ENCODE measurements at places on chromosomes 3 and 15.

DNA sequence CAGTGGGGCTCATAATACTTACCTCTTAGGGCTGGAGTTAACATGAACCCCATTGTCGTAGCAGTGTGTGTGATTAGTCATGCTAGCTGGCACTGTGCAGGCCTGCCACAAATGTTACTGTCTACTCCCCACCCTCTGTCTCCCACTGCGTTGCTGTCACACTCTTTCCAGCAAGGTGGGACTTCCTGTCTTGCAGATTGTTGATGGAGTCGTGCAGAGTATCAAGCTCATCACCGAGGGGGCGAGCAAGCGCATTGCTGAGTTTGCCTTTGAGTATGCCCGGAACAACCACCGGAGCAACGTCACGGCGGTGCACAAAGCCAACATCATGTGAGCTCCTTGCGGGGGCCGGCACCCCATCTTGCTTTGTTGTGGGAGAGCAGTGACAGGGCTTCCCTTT is 12.9 kb downstream of the IDH3A start:
- DNase-seq: no peak

GRCh38 chr3:105883798-105884377 is 15.1 kb upstream of the CBLB start:
- DNase-seq: no peak

GRCh38 chr3:171791692-171792076 is 18.6 kb downstream of the PLD1 start:
- DNase-seq: no peak

DNA sequence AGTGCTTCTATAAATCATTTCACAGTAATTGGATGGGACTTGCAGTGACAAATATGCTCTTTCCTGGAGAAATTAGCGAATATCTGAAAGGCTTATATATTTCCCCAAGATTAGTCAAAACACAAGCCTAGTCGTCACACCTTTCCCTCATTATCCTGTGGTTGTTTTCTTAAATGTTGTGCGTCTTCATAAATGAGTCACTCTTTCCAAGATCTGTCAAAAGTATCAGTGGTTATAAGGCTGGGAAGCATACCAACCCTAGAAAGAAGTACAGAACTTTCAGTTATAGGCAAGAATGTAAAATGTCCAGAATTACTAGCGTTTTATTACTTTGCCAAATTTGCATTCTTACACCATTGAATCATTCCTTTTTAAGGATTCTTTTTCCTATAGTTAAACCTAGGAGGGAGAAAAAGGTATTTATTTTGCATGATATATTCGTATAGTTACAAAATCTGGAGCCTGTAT is 33.6 kb downstream of the TMEM212 start:
- no peak for DNase-seq

DNA sequence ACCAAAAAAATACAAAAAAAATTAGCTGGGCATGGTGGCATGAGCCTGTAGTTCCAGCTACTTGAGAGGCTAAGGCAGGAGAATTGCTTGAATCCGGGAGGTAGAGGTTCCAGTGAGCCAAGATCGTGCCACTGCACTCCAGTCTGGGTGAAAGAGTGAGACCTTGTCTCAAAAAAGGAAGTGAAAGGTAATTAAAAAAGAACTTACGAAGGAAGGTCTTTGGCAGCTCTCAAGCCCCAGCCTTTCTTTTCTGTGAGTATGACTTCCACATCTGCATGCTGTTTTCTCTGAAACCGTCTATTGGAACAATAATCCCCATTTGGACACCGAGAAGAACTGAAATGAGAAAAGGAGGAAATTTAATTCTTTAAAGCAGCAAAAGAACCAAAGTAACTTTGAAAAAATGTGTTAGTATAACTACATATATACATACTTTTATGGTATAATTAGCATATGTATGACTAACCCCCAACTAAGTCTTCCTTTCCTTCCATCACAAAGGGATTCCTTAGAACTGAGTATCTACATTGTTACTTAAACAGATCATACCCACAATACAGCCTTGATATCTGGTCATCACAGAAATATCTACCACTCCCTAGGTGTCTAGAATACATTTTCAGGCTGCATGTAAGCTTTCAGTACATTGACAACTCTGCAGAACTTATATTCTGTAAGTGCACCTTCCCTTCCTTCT is 50.1 kb downstream of the SETD2 start:
- no peak for DNase-seq

DNA sequence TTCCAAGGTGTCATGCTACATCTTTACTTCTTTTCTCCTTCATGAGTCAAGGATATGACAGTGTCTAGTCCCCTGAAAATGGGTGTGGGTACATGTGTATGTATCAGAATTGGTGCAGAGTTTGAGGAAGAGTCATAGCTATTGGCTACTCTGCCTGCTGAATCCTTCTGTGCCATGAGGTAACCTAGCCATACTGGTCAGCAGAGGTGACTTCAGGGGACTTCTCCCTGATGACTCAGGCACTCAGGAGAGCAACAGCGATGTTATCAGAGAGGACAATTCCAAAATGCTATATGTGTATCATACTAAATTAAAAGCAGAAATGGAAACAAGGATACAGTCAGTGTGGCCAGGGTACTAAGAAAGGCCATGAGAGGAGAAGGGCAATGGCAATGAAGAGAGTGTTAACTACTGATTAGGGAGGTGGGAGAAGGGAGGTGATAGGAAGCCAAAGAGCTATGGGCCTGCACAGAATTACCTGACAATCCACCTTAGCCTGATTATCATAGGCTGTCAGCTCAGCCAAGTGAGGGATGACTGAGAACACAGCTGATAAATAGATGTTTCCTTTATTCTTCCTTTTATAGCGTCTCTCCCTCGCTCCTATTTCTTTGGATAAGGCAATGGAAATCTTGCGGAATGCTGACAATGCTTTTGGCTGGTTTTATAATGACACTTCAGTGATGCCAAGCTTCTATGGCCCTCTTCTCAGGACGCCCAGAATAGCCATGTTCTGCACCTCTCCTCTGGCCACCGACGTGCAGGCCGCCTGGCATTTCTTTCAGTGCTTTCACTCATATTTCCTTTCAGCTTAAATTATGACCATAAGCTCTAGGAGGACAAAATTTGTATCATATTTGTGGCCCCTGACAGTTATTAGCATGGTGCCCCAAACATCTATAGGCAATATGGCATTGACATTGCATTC is 90.6 kb downstream of the FGF12 start:
- no peak for DNase-seq

DNA sequence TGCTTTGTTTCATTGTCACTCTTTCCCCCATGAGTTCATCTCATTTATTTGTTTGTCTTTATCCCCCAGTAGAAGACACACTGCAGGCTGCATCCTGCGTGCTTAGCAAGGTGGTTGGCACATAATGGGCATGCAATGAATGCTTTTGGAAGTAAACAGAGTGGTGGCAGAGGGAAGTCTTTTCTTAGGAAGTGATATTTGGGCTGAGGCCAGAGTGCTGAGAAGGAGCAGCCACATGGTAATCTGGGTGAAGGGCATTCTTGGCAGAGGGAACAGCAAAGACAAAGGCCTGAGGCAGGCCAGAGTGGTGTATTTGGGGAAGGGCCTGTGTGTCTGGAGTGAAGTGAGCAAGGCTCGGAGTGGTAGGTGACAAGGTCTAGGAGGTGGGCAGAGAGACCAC is 17.7 kb upstream of the ADAMTS7 start:
- DNase-seq: no peak

- no peak for DNase-seq
Observed at GRCh38 chr3:172687501-172687900, 23.4 kb downstream of the NCEH1 start.

DNA sequence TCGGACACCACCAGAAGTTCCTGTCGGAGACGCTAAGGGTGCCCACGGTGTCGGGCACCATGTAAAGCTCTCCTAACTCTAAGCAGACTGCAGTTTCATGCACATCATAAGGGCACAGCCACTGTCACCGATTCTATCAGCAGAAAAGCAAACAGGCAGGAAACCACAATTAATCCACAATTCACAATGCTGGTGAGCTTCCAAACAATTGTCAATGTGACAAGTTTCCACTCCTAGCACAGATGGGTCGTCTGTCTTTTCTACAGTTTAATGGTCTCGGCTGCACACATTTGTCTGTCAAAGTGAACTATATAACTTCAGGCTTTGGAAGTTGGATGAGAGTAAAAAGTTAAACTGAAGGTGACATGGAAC is 8.8 kb upstream of the OCA2 start:
- DNase-seq: peak; percentile 84

- no peak for DNase-seq
Observed at GRCh38 chr3:110583373-110583935, 488.2 kb upstream of the NECTIN3 start.

DNA sequence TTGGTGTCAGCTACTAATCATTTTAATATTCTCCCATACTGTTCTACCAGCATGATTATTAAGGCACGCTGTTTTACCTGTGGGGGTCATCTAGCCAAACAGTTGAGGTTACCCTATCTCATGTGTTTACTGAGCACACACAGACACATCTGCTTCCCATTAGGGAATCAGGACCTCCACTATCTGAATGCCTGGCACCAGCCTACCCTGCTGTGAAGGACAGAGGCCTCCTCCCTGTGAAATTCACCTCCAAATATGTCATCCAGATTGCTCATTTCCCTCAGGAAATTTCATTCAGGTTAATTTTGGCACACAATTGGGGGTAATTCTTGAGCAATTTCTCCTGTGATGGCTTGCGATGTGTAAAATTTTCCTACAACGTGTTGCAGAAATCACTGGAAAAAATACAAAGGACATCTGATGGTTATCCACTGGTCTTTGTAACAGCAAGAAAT is 155.6 kb upstream of the NR2E3 start:
- no peak for DNase-seq

DNA sequence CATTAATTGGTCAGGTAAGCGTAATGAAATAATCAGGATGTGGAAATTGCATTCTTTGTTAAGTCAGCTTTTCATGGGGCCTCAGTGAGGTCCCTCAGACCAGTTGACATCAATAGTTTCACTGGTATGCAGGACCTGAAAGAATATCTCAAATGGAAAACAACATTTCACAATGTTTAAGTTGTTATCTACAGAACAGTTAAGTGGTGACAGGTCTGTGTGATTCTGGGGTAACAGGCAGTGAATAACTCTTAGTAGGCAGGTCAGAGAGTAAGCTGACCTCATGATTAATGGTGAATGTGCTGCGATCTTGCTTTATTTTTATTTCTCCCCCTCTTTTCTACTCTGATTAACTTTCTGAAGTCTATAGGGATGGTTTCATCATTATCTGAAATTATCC is 28.9 kb upstream of the ACP3 start:
- DNase-seq: no peak

- no peak for DNase-seq
Observed at GRCh38 chr3:118765636-118766305, 268.9 kb downstream of the IGSF11 start.

GRCh38 chr3:124858275-124858674 is 28.9 kb downstream of the ITGB5 start:
- DNase-seq: no peak

DNA sequence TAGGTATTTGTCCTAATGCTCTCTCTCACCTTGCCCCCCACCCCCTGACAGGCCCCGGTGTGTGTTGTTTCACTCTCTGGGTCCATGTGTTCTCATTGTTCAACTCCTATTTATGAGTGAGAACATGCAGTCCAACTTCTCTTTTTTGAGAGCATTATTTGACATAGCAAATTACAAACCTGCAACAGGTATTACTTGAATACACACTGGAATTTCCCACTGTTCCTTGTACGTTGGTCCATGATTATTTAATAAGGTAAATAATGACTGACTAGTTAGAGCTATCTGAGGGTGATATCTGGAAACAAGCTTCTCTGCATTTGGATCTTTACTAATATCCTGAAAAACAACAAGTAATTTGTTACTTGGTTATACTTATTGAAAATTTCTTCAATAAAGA is 24.1 kb downstream of the ICE2 start:
- no peak for DNase-seq

DNA sequence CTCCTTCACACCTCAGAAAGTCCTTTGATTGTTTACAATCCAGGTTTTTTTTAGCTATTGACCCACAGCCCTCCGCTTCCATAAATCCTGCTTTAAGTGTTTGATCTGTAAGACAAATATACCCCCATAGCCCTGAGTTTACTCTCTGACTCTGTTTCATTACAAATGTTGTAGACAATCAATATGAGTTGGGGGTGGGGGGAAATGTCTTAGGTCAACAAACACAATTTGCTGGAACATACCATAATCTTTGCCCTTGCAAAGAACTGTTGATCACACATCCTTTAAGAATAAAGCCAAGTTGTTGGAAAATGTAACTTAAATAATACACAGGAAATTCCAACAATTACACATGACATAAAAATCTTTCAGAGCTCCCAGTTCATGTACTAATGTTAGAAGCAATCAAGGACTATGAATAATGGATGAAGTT is 301.8 kb upstream of the SEMA6D start:
- DNase-seq: no peak

- peak; percentile 66 for DNase-seq
Observed at GRCh38 chr15:49421991-49422390, 1.1 kb upstream of the FGF7 start.

DNA sequence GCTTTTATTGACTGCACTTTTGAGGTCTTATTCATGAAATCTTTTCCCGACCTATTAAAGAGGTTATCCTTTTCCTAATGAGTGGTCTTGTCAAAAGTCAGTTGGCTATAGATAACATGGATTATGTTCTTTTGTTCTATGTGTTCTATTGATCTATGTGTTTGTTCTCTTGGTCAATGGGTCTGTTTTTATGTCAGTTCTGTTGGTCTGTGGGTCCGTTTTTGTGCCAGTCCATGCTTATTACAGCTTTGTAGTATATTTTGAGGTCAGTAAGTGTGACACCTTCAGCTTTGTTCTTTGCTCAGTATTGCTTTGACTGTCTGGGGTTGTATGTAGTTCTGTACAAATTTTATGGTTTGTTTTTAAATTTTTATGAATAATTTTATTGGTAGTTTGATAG is 7.8 kb downstream of the TFG start:
- no peak for DNase-seq

- DNase-seq: no peak
Observed at GRCh38 chr3:21750080-21750696, 822 bp downstream of the ZNF385D start.

DNA sequence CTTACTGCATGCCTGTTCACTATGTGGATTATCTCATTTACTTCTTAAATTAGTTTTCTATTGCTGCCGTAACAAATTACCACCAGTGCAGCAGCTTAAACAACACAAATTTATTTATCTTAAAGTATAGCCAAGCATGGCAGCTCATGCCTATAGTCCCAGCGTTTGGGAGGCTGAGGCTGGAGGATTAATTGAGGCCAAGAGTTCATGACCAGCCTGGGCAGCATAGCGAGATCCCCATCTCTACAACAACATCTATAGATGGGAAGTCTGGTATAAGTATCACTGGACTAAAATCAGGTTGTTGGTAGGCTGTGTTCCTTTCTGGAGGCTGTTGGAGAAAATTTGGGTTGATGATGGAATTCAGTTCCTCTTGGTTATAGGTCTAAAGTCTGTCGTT is 5.1 kb downstream of the SLC2A2 start:
- DNase-seq: no peak

All from hematopoietic multipotent progenitor cell treated with erythropoietin and hydrocortisone succinate and interleukin-3 and kit ligand, for 4 days (in vitro differentiated cells).